ENCODE measurements at places on chromosomes 2 and 18. TPM values are rescaled to one million over a fixed set of nuclear protein-coding genes. Genes with fewer than 3 reads are reported as not detected.
A peak's percentile ranks its signal among the peaks of the same experiment; 100 is the strongest.

GRCh38 chr18:63433334-63433866, 11.1 kb upstream of the VPS4B start:
- DNase-seq, result no peak
- H3K4me1 ChIP-seq, result no peaks in the 10 kb centered on the region
- H3K27me3 ChIP-seq, result no peaks in the 10 kb centered on the region
- no peak overlapping the region for H3K27ac ChIP-seq

GRCh38 chr2:62971936-62972335, 78.7 kb upstream of the OTX1 start:
- DNase-seq, result no peak
- no peaks in the 10 kb centered on the region for H3K36me3 ChIP-seq
- no peak overlapping the region for H3K27ac ChIP-seq
- peaks cover 6% of the 10 kb centered on the region for H3K4me1 ChIP-seq
- no peaks in the 10 kb centered on the region for H3K27me3 ChIP-seq
- H3K4me3 ChIP-seq, result no peak overlapping the region

GRCh38 chr18:39453882-39454281, 1888.3 kb upstream of the CELF4 start:
- peaks cover 13% of the 10 kb centered on the region for H3K4me1 ChIP-seq
- H3K36me3 ChIP-seq, result no peaks in the 10 kb centered on the region
- no peak overlapping the region for H3K4me3 ChIP-seq
- DNase-seq, result peak; percentile 7

DNA sequence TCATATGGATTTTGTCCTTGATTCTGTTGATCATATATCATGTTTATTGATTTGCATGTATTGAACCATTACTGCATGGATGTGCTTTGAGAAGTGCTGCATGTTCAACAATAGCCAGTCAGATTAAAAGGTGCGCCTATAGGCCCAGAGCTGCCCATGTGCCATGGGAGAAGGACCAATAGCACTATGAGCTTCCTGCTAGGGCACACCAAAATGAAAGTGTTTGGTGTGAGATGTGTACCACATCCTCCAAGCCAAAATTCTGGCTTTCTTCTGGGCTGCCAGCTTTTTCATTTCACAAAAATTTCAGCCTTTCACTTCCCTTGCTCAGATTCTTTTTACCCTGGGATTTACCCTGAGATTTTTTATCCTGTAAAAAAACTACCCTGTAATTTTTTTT, 34.8 kb upstream of the MMADHC start:
- H3K36me3 ChIP-seq, result no peaks in the 10 kb centered on the region
- H3K27me3 ChIP-seq, result peaks cover 2% of the 10 kb centered on the region
- H3K4me3 ChIP-seq, result no peak overlapping the region
- H3K27ac ChIP-seq, result no peak overlapping the region

- peaks cover 68% of the 10 kb centered on the region for H3K4me1 ChIP-seq
- H3K27ac ChIP-seq, result peak overlapping the region; percentile 90
- H3K27me3 ChIP-seq, result peaks cover 5% of the 10 kb centered on the region
- H3K36me3 ChIP-seq, result peaks cover 4% of the 10 kb centered on the region
- H3K4me3 ChIP-seq, result no peak overlapping the region
These were observed 325.4 kb downstream of the SMAD2 start for GRCh38 chr18:47605093-47605492.

DNAH7 gene
- 2.6 TPM for total RNA-seq

GRCh38 chr2:192122946-192123345, 71.8 kb downstream of the TMEFF2 start:
- no peak for DNase-seq
- H3K4me1 ChIP-seq, result peaks cover 5% of the 10 kb centered on the region
- no peaks in the 10 kb centered on the region for H3K27me3 ChIP-seq
- no peak overlapping the region for H3K27ac ChIP-seq
- no peak overlapping the region for H3K4me3 ChIP-seq
- no peaks in the 10 kb centered on the region for H3K36me3 ChIP-seq

- no peak for DNase-seq
- no peak overlapping the region for H3K4me3 ChIP-seq
- no peaks in the 10 kb centered on the region for H3K36me3 ChIP-seq
- no peak overlapping the region for H3K27ac ChIP-seq
- H3K4me1 ChIP-seq, result no peaks in the 10 kb centered on the region
- no peaks in the 10 kb centered on the region for H3K27me3 ChIP-seq
These were observed 123.0 kb upstream of the THUMPD2 start for GRCh38 chr2:39902103-39902502.

All from endothelial cell (in vitro differentiated cells).